Lower leg skin (tissue), 4 donors: ENCODE measurements at places on chromosomes 2 and 18. TPM values are rescaled to one million over a fixed set of nuclear protein-coding genes. Genes with fewer than 3 reads are reported as not detected.
A peak's percentile ranks its signal among the peaks of the same experiment; 100 is the strongest.

ANKRD36 gene
- total RNA-seq, result 9.8 TPM

C2orf80 gene
- not detected for total RNA-seq

FKBP7 gene
- total RNA-seq, result 5.0 TPM

FNDC4 gene
- total RNA-seq, result 3.2 TPM

ADRA2B gene
- 0.42 TPM for total RNA-seq

DSG4 gene
- 0.22 TPM for total RNA-seq

FOXI3 gene
- 2.2 TPM for total RNA-seq

ITGA4 gene
- total RNA-seq, result 3.3 TPM

EPHA4 gene
- total RNA-seq, result 63.1 TPM

EGR4 gene
- total RNA-seq, result not detected

CDH19 gene
- total RNA-seq, result 5.4 TPM

MFSD2B gene
- total RNA-seq, result not detected

GLI2 gene
- 4.8 TPM for total RNA-seq

ZSWIM2 gene
- not detected for total RNA-seq

DNA sequence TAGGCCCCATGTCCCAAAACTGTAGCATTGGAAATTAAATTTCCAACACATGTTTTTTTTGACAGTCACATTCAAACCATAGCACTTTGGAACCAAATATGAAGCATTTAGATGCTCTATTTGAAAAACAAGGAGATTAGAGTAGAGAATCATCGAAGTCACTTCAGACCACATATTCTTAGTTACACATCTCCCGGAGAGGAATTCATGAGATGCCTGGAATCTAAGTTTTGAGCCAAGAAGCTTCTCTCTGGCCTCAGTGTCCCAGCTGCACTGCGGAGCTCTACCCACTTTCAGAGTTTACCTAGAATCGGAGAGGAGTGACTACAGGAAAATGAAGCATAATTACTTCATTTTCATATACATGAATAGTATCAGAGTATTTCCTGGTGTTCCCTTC lies 385.9 kb downstream of the TNS1 start:
- no peak for DNase-seq

DNA sequence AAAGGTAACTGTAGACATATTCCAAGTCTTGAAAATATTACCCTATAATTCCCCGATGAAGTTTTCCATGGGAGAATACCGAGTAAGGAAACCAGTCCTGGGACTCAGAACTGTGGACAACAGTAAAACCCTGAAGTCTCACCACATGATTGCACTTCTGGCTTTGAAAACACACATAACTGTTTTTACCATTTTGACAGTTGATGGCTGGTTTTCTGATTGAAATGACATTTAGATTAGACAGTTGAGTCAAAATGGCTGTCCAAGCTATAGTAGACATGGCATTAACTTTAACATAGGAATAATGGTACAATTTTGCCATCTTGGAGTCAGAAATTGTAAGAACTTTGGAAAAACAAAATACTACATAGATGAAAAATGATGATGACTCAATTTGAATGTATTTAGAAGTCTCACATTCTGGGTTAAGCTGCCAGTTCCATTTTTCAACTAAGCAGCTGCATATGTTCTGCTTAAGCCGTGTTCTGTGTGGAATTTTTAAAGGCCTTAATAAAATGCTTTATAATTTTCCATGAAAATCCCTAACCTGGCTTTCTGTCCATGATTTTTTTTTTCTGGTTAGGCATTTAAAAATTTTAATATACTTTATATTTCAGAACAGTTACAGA lies 38.3 kb upstream of the WIPF1 start:
- DNase-seq, result no peak

DNA sequence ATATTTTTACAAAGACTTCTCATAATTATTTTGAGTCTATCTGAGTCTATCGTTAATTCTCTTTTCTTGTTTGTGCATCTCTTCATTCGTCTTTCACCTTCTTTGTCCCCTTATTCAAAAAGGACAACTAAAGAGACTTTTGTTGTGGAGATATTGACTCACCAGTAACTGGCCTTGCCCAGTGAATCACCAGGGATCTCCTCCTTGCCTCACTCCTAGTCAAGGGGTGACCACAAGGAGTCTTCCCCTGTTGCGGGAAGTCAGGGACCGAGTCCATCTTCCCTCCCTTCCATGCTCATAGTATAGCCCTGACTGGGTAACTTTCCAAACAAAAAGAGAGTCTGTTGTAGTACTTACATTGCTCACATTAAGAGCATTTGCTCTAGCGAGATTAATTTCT lies 158.9 kb downstream of the NEB start:
- no peak for DNase-seq

GRCh38 chr18:9827211-9827792 lies 58.5 kb upstream of the TXNDC2 start:
- DNase-seq, result no peak

- DNase-seq, result peak; percentile 68
These were observed 232.0 kb downstream of the LDLRAD4 start for GRCh38 chr18:13450289-13451212.

DNA sequence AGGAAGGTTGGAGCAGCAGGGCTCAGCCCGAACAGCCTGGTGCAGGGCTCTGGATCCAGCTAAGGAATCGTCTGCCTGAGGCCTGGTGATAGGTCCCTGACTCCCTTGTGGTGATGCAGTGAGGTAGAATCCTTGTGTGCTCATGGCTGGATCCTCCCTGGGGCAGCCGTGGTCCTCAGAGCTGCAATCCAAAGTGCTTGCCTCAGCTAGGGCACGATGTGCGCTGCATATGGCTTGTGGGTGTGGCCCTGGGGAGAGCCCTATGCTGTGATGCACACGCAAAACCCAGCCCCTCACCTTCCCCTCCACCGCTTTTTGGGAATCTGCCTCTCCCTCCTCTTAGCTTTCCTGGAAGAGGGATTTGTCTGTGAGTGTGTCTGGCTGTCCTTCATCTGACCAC lies 142.2 kb downstream of the DYSF start:
- no peak for DNase-seq

DNA sequence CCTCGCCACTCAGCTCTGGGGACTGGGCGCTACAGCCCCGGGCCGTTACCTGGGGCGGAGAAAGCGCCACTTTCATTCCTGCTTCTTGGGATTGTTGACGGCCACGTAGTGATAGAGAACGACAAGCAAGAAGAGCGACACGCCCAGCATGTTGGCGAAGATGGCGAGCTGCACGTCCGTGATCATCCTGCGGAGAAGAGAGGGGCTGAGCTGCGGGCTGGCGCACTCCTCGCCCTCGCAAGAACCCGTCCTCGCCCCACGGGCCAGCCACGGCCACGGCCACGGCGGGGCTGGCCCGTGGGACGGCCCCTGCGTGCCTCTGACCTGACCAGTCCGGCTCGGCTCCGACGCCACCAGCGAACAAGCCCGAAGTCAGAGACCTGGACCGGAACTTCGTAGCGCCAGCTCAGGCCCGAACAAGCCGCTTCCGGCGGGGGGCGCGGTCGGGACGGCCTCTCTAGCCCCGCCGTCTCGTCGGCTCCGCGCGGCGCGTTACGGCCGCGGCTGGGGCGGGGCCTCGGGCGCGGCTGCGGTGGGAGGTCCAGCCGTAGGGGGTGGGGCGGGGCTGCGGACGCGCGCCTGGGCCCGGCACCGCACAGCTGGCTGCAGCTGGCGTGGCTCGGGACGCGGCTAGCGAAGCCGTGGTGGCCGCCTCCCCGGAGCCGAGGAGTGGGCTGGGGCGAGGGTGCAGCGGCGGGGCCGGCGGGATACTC lies at the start of gene OST4:
TSS of gene OST4 (minus strand) at position 378 of the 713 bp plus-strand sequence.
- peak; percentile 90 for DNase-seq

- no peak for DNase-seq
These were observed 19.2 kb downstream of the ABI2 start for GRCh38 chr2:203347375-203347774.

DNA sequence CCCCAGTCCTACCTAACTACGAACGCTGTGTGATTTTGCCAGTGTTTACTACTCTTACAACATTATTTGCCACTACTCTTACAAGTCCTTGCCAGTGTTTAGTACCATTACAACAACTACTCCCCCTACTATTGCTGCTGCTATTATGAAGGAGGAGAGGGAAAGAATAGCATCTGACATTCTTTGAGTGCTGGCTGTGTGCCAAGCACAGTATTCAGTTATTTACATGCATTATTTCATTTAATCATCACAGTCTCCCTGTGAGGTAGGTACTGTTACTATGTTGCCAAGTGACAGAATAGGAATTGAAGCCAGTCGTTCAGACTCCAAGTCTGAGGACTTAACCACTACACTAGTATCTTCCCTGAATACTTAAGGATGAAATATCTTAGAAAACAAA lies 185.9 kb upstream of the FOSL2 start:
- no peak for DNase-seq

DNA sequence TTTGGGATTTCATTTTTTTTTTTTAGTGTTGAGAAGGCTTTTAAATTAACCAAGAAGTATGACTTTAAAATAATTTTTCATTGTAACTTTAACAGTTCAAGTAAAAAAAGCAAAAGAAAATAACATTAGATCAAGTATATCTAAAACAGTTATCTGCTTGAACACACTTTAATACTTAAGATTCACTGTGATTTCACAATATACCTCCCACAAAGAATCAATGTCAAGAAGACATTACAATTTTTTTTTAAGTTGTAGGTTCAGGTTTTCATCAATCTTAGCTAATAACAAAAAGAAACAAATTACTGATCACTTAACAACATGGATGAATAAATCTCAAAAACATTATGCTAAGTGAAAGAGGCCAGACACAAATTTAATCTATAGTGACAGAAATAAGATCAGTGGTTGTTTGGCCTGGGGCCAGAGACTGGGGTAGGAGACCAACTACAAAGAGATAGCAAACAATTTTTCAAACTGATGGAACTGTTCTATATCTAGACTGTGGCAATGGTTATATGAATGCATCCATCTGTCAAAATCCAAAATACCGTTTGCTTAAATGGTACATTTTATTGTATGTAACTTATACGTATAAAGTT lies 74.8 kb upstream of the FRZB start:
- no peak for DNase-seq

DNA sequence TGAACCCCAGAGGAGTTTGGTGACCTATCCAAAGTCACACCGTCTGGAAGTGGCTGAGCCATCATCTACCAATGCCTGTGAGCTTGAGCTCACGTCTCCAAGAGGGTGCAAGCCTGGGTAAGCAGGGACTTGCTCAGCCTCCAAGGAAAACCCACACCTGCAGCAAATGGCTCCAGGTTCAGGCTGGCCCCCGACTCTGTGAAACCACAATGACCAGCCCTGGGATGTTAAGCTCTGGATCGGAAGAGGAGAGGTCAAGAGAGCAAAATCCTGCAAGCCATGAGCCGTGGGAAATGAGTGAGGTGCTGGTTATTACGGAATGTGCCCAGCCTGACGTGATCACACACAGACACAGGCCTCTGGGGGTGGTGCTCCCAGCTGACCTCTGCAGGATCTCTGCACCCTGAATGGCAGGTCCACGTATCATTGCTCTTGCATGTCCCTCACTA lies 94.1 kb upstream of the OTOS start:
- no peak for DNase-seq

DNA sequence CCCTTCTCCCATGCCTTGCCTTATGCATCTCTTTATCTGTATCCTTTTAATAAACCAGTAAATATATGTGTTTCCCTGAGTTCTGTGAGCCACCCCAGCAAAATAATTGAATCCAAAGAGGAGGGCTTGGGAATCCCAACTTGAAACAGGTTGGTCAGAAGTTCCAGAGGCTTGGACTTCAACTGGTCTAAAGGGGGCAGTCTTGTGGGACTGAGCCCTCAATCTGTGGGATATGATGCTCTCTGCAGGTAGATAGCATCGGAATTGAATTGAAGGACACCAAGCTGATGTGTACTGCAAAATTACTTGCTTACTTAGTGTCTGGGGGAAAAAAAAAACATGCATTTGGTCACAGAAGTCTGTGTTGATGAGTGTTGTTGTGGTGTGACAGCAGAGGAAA lies 1033.5 kb upstream of the TMEFF2 start:
- no peak for DNase-seq

DNA sequence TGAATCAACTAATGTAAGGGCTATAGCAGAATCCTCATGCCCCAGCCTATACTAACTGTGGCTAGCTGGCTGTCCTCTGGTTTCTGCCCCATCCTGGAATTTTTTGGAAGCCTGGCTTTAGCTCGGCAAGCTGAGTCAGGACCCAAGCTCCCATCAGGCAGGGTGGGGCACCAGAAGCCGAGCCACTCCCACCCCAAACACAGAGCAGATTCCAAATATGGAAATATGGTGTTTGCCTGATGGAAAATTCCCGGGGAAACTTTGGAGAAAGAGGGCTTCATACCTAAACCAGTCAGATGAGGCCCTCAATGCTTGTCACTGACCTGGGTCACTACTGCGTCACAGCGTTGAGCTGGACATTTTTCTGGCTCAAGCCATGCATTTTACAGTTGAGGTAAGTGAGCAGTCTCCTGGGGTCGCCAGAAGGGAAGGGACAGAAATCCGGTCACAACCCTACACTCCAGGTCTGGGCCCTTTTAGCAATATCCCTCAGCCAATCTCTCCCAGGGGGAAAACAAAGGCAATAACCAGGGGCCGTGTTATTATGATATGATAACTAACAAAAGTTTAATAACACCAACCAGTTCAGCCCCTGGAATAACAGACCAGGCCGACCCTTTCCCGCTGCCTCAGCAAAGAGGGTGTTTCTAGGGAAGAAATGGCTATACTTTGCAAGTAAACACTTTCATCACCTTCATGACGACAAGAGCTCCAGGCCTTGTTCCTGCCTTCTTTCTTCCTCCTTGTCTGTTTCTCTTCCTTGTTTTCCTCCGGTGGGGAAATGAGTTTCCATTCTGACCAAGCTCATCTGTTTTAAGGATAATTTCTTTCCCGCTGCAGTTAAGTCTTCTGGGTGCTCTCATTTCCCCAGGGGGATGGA lies 37.7 kb downstream of the PSD4 start:
- DNase-seq, result no peak

DNA sequence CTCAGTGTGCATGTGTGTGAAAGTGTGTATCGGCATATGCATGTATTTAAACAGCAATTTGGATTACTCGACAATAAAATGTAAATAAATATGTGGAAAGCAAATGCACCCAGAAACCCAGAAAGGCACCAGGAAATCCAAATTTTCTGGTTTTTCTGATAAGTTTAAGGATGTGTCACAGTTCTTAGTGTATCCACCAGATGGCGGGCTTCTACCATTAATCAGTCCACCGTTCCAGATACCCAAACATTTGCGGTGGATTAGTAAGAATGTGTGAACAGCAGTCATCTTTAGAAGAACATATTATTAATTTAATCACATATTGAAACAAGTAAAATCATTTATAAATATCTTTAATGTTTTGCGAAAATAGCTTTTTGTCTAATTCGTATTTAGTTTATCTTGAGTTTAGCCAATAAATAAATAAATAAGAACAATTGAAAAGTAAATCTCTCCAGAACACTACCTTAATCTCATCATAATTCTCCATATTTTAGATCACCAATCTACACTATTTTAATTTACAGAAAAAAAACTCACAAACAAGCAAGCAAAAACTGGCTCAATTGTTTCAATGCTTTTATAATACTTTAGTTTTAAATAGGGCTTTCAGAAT lies 298.9 kb downstream of the DSEL start:
- peak; percentile 49 for DNase-seq

- DNase-seq, result no peak
These were observed 32.9 kb downstream of the EPAS1 start for GRCh38 chr2:46329803-46330775.
